ENCODE measurements at places on chromosomes 2 and 18.

GRCh38 chr2:235384624-235385023, 109.2 kb upstream of the AGAP1 start:
- DNase-seq: no peak

- DNase-seq: no peak
Observed at GRCh38 chr2:240716130-240716798, 24.6 kb downstream of the AQP12A start.

DNA sequence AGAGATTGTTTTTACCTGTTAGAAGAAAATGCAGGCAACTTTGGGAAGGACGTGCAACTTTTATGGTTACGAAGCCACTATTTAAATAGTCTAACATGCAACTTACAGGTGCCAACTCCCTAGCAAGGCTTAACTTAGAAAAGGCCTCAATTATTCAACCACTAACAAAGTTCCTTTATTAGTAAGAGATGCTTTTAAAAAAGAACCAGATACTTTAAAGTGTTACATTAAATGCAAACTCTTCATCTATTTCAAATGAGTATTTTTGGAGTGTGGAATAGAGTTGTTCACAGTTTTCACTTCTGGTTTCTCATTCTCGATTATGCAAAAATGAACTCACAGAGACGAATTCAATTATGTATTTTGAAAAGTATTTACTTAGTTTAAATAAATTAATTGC, 51.7 kb downstream of the PELI1 start:
- DNase-seq: no peak

GRCh38 chr2:220281771-220282170, 654.3 kb downstream of the SLC4A3 start:
- DNase-seq: no peak

GRCh38 chr2:115165529-115166109, 723.2 kb downstream of the DPP10 start:
- peak; percentile 4 for DNase-seq

DNA sequence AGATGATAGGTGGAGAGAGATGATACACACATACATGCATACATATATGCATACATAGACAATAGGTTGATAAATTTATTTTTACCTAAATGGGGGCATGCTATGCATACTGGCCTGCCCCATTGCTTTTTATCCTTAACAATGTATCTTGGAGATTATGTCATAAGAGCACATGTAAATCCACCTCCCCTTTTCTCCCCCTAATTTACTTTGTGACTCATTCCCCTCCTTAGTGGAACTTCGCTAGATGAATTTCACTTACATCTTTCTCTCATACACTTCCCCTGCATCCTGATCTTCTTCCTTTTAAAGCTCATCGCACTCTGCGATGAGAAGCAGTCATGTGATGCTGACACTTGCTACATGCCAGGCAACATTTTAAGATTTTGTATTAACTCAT, 223.6 kb downstream of the C1D start:
- no peak for DNase-seq

DNA sequence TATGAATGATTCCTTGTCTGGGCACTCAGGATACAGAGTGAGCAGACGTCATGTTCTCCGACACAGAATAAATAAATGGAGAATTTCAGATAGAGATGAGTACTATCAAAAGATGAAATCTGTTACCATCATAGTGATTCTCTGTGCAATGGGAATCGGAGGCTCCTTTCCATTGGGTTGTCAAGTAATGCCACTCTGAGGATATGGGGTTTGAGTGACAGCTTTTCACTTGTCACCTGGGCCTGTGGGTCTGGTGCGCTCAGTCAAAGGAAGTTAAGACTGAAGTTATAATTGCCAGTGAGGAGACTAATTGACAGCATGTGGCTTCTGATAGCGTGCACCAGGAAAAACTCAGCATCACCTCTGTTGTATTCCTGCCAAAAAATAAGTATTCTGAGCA, 387.2 kb downstream of the SOX11 start:
- no peak for DNase-seq

GRCh38 chr2:128797092-128797491, 478.4 kb upstream of the HS6ST1 start:
- DNase-seq: no peak

DNA sequence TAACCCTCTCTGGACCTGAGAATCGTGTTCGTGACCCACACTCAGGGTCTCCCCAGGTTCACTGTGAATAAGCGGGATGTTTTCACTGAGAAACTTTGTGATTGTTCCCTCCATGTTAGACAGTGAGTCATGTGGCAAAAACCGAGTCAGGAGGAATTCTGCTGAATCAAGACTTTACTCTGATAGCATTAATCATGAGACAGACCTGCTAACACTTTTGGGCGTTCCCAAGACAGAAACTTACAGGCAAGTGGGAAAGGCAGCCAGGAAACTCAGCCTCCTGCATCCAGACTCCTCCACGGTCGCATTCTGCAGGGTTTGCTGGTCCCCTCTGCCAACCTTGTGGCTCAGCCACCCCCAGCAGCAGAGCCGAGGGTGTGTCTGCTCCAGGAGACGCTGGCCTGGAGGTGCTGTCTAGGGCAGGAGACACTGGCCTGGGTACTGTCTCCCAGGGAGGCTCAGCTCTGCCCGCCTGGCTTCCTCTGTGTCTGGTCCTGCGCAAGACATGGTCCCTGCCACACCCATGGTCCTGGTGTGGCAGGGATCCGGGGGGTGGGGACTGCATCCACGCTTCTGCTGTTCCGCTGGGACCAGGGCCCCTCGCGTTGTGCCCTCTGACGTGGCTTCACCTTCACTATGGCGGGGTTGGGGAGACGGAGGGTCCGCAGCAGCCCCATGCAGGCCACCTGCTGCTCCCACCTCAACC, 177.4 kb downstream of the TWIST2 start:
- no peak for DNase-seq

- DNase-seq: no peak
Observed at GRCh38 chr2:61633250-61633649, 95.1 kb upstream of the XPO1 start.

DNA sequence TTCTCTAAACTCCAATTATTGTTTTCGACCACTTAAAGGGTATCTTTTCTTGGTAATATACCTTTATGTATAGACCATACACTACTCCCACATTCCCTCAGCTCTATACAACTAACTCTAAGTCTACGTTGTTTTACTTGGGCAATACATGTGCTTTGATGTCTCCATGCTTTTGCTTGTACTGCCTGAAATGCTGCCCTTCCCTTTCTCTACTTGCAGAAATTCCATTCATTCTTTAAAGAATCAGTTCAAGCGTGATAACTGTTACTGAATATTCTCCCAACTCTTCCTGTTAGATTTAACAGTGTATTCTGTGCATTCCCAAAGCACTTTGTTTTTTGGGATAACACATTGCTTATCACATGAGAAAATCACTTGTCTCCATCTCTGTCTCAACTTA, 157.0 kb upstream of the AQP4 start:
- no peak for DNase-seq

DNA sequence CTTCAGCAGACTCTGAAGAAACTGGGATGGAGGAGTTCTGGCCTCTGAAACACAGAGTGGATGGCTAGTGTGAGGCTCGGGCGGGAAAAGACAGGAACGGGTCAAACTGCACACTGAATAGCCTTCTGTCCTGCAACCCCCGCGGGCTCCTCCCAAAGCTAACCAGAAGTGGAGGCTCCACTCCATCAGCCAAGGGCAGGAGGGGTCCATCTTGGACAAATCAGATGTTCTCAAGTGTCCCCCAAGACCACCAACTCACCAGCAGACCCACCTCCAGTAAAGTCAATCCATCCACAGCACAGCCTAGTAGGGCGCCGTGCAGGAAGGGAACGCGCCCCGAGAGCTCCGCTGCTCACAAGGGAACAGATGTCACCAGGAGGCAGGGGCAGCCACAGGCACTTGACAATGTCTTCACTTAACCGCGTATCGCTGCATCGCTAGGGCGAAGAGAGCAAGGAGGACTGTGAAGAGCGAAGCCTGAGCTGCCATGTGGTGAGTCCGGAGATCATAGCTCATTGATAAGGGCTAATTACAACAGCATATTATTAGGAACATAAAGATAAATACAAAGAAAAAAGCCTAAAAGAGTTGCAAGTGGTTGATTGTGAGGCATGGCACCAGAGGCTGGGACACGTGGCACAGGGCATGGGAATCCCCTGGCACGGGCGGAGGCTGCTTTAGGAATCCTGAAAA, 494.6 kb upstream of the MYT1L start:
- no peak for DNase-seq

DNA sequence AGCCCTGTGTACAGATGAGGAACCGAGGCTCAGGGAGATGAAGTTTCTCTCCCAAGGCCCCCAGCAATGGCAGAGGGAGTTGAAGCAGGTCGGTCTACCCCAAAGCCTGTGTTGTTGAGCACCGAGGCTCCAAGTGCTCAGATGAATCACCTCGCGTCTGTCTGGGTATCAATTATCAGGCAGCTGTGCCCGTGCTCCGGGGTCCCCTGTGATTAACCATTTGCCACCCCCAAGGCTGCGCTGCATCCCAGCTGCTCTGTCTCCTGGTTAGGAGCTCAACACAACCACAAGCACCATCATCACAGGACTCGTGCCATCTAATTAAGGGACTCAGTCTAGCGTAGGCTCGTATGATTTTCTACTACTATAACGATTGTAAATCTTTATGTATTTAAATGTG, 27.1 kb downstream of the LIPG start:
- DNase-seq: no peak

GRCh38 chr2:172415157-172415864, 12.1 kb upstream of the ITGA6 start:
- no peak for DNase-seq

DNA sequence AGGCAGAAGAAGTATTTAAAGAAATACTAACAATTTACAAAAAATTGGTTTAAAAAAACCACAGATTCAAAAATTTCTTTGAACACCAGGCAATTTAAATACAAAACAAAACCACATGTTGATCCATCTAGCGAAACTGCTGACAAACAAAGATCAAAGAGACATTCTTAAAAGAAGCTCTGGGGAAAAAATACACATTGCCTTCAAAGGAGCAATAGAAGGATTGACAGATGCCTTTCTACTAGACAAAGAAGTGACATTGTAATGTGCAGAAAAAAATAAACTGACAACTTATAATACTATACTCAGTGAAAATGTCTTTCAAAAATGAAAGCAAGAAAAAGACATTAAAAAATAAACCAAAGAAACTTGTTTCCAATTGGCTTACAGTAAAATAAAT, 12.6 kb upstream of the EIF2AK3 start:
- no peak for DNase-seq

GRCh38 chr2:240449764-240450531, 14.5 kb downstream of the GPC1 start:
- DNase-seq: no peak

GRCh38 chr2:14288016-14288415, 344.5 kb upstream of the LRATD1 start:
- DNase-seq: no peak

GRCh38 chr2:157901325-157901724, 25.2 kb upstream of the ACVR1 start:
- no peak for DNase-seq

DNA sequence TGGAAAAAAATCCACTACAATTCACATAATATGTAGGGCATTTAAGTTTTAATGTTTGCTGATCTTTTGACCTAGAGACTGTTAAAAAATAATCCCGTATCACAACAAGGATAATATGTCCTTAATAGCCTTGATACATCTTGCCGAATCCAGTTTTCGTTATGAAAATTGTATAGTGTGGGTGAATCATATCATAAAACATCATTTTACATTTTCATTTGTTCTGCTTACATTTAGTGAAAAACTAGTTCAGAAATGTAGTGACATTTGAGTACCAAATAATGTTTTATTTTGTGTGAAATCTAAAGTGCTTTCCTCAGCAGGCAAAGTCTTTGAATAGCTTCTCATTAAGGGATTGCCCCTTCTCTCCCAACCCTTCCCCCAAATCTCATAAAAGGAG, 1.9 kb downstream of the AFTPH start:
- no peak for DNase-seq

GRCh38 chr2:110101280-110101844, 14.3 kb downstream of the MALL start:
- DNase-seq: peak; percentile 96

GRCh38 chr2:22444281-22444680, 940.7 kb upstream of the KLHL29 start:
- DNase-seq: no peak

- no peak for DNase-seq
Observed at GRCh38 chr2:209977386-209978239, 24.8 kb upstream of the RPE start.

- no peak for DNase-seq
Observed at GRCh38 chr2:120933693-120934573, 198.3 kb downstream of the GLI2 start.

DNA sequence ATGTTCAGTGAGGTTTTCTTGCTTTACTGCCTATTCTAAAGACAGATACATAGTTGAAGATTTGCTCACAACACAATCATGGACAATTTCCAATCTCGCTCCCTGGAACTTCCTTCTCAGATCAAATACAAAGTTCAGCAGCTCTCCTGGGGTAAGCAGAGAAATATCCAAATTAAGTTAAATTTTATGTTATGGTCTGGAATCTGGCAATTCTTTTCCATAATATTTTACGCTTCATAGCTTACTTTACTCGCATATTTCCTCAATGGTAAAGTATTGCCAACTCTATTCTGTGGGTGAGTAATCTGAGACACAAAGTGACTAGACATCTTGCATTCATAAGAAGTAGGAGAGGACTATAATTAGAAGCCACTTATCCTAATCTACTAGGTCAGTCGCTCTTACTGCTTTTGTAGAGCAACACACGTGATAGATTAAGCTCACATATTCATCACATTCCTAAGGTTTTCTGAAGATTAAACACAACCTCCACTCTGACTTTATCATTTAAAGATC, 529.4 kb downstream of the CCDC85A start:
- DNase-seq: no peak

DNA sequence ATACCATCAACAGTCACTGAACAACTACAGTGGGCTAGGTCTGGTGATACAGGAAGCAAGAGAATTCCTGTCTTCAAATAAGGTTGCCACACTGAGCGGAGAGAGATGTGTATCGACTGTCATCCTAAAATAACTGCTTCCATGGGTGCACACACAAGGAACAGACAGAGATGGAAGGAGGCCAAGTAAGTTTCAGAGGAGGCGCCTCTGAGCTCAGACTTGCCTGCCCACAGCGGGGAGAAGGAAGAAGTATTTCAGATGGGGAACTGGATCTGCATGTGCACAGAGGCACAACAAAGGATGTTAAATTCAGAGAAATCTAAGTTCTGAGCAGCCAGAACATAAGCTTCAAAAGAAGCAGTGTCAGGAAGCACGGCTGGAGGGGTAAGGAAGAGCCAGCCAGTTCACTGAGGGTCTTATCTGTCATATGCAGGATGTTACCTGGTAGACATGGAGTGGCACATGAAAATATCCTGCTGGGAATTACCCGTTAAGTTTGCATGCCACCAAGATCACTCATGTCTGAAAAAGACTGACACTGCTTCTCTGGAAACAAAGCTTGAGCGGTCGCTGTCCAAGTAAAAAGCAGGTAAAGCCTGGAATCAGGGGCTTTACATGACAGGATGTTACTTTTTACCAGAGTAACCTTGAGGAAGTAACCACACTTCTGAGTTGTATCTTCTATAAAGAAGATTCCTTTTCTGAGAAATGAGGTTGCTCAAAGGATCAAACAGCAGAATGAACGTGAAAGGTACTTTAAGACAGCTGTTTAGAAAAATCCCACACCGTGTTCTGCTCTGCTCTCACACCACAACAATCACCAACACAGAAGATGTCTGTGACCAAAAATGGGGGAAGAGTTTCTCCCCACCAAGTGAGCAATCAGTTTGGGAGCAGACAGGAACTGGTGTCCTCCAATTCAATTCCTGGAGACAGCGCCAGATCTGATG, 260.2 kb downstream of the NBAS start:
- no peak for DNase-seq
